NCI-H187 (cell line): ENCODE measurements at places on chromosomes 6 and 20.

GRCh38 chr6:100134703-100135102 is 140.7 kb upstream of the MCHR2 start:
- DNase-seq = no peak

DNA sequence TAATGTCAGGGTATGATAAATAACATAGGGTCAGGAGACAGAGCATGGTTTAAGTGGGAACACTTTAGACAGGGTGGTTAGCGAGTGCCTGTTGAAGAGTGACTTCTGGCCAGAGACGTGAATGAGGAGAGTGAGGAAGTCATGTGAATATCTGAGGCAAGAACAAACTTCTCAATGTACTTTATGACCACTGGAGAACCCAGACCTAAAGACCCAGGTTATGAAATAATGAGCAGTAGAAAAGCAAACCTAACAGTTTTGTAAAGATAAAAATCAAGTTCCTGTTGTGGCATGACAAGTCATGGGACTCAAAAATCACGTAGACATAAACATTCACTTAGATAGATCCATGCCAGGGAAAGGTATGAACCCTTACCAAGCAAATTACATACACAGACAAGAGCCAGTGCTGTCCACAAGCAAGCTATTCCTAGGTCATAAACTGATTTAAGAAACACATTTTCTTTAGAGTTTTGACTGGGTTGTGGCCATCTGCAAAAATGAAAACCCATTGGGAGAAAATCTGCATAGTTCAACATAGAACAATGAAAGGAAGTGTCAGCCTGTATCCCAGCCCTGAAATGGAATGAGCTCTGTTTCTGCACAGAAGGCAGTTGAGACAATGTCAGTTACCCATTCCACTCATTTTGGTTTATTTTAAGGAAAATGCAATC is 2.2 kb upstream of the MYCT1 start:
- DNase-seq = no peak

DNA sequence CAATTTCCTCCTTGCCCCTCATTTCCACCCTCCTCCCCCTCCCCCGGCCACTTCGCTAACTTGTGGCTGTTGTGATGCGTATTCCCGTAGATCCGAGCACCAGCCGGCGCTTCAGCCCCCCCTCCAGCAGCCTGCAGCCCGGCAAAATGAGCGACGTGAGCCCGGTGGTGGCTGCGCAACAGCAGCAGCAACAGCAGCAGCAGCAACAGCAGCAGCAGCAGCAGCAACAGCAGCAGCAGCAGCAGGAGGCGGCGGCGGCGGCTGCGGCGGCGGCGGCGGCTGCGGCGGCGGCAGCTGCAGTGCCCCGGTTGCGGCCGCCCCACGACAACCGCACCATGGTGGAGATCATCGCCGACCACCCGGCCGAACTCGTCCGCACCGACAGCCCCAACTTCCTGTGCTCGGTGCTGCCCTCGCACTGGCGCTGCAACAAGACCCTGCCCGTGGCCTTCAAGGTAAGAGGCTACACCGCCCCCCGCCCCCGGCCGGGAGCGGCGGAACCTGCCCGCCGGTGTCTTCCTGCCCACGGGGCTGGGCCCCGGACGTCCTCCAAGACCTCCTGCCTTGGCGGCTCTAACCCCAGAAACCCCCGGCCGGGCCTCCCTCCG is 44.9 kb upstream of the SUPT3H start:
- DNase-seq = no peak

- DNase-seq = no peak
These were observed 85.7 kb upstream of the CDH4 start for GRCh38 chr20:61166324-61166723.

DNA sequence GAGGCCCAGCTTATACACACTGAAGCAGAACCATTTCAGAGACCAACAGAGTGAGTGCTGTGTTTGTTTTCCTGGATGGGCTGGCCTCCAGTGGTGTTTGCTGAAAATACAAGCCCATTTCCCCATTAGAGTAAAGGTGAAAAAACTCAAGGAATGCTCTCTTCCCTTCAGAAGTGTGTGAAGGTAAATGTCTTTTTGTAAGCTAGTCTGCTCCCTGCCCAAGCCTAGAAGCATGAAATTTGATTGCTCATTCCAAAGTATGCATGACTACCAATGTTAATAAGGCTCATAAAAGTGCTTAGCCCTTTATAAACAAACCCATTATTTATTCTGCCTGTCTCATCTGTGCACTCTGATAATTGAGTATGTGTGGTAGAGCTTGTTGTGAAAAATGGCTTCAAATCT is 59.1 kb downstream of the ADGRF1 start:
- no peak for DNase-seq

DNA sequence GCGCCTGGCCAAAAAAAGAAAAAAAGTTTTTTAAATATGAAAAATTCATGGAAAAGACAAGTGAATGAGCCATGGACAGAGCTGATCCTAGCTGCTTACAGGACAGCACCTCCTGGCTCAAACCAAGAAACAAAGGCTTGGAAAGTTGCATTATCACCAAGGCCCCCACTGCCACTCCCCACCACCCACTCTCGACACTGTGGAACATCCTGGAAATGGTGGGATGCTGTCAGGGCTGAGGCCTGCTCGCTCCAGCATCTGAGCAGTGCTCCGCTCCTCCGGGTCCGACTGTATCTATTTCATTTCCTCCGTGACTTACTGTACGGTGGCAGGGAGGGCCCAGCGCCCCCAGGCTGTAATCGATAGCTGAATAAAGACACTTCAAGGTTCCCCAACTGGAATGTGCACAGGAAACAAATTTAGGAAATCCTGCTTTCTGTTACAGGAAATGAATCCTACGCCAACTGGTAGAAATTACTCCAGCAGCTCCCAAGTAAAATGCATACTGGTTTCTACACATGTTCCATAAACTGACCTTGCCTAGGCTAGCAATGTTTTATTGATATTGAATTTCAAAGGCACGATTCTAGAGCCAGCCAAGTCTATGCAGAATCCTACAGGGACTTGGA is 109.5 kb upstream of the NFATC2 start:
- no peak for DNase-seq

DNA sequence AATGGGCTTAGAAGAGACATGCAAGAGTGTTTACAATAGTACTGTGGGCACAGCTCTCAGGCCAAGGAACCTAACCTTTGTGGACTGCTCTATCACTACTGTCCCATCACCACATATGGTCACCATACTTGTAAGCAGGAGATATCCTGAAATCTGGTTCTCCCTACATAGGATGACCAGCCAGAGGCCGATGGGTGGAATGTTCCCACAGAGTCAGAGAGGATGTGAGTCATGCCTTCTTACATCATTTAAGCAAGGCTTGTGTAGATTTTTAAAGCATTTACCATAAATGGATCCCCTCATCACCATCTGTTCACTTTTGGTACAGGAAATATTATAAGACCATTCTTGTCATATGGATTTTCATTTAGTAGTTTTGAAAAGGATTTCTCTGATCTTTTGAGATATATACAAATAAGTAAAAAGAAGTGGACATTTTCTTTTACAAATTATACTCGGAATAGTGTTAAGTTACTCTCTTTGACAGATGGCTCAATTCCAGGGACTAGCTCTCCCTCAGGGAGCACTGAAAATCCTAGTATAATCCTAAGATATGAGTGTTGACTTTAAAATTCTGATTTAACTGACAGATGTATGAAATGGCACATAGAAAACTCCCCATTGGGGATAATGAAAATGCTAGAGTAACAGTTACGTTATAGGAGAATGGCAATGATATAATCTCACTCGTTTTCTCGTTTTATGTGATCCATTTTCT is 6.6 kb downstream of the HTR1B start:
- no peak for DNase-seq

DNA sequence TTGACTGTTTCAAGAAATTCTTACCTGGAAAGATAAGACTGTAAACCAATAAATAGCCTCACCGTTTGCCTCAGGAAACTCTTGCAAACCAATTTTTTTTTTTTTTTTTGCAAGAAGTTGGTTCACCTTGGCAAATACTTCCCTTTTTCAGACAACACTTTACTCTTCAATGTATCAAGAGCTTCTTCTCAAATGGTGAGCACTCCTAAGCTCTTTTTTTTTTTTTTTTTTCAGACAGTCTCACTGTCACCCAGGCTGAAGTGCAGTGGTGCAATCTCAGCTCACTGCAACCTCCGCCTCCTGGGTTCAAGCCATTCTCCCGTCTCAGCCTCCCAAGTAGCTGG is 22.7 kb upstream of the SNTA1 start:
- DNase-seq = no peak

DNA sequence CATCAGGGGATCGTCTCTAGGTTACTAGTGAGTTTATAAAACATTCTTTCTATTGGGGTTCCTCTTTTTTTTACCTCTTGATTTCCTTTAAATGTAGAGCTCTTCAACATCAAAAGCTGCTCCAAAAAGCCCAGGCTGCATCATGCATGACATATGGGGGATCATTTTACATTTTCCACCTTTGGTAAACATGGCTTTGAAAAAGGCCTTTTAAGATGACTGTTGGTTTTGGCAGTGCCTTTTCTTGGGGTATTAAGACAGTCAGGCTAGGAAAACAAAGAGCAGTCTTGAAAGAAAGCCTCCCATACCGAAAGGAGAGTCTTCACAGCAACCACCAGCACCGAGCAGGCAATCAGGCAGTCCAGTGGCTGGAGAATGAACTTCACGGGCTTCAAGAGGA is 73.2 kb downstream of the NPEPL1 start:
- no peak for DNase-seq

DNA sequence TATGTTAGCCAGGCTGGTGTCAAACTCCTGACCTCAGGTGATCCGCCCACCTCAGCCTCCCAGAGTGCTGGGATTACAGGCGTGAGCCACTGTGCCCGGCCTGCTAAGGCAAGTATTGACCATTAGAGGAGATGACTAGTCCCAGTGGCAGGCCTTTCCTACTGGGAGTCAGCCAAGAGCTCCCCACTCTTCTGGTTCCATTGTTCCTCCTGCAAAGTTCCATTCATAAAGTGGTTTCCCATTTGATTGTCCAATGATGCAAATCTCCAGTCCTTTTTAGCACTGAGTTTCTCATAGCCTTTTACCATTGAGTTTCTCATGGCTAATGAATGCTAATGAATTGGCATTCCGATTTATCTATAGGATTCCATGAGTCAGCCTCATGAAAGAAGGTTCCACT is 148.3 kb upstream of the ESR1 start:
- DNase-seq = no peak
